Bone marrow (tissue), 2 donors: ENCODE measurements at places on chromosomes 5 and 9.

DNA sequence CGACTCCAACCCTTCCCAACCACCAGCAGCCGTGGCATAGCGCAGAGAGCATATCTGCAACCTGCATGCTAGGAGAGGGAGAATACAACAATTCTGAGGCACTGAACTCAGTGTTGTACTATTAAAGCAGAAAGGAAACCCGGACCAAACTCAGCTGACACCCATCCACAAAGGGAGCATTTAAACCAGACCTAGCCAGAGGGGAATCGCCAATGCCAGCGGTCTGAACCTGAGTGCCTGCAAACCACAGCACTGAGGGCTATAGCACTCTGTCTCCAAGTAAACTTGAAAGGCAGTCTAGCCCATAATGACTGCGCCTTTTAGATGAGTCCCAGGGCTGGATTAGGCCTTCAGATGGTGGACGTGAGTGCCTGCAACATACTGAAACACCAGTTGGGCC, 494.4 kb upstream of the PTPRD start:
- no peak for DNase-seq

GRCh38 chr5:137265457-137265856, 233.7 kb downstream of the SPOCK1 start:
- DNase-seq: no peak

GRCh38 chr5:75367401-75367800, 30.4 kb downstream of the HMGCR start:
- no peak for DNase-seq

GRCh38 chr9:93009337-93010015, 49.0 kb upstream of the SUSD3 start:
- no peak for DNase-seq

DNA sequence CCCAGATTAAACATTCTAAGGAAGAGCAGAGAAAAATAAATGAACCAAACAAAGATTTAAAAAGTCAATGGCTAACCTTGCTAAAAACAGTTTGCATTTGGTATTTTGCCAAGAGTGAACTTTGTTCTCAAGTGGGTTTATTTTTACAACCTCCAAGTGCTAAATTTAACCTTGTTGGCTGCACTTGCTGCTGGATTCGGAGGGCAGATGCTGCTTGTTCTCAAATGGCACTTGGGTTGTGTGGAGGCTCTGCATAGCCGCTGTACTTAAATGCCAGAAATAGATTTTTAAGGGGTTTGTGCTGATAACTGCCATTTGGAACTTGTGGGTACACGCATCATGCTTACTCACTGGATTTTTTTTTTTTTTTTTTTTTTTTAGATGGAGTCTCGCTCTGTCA, 13.3 kb upstream of the SPATA24 start:
- no peak for DNase-seq

DNA sequence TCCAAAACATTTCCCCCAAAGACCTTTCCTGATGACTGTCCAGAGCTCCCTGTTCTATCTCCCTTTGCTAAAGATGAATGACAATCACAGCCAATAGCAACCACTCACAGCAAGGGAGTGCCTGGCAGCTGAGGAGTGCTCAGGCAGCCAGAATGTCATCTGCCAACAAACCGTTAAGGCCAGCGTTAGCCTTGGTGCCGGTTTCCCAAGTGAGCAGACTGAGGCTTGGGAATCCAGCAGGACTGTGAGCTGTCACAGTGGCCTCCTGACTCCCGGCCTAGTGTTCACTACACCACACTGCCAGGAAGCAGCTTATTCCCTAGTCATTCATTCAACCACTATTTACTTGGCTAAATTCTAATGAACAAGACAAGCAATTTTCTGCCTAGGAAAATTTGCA, 24.7 kb downstream of the STK10 start:
- DNase-seq: no peak

GRCh38 chr9:111151537-111151936, 113.3 kb upstream of the LPAR1 start:
- no peak for DNase-seq

GRCh38 chr5:172445866-172446265, 8.5 kb downstream of the SH3PXD2B start:
- DNase-seq: no peak

GRCh38 chr5:19630876-19631275, 357.1 kb downstream of the CDH18 start:
- no peak for DNase-seq

DNA sequence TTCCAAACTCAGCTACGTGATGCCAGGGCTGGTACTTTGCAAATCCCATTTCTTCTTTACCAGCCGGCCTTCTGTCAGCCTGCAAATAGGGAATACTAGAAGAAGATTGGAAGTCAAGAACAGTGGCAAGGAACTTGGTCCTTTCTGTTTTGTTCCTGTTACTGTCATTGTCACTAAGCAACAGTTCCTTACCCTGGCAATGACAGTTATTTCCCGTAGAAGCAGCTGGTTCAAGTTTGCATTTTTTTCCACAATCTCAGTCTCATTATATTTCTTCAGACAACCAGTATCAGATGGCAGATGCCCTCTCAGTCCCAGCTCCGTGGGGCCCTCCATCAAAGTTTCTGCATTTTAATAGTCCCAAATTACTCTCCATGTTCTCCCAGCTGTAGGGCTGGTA, 9.1 kb upstream of the C1QTNF2 start:
- peak; percentile 36 for DNase-seq
